Stimulated activated CD8-positive, alpha-beta memory T cell treated with anti-CD3 and anti-CD28 coated beads, Interleukin-7, amount 100 ng/mL, for 1 hour (primary cell): ENCODE measurements at places on chromosomes 16 and 17.
A peak's percentile ranks its signal among the peaks of the same experiment; 100 is the strongest.

DNA sequence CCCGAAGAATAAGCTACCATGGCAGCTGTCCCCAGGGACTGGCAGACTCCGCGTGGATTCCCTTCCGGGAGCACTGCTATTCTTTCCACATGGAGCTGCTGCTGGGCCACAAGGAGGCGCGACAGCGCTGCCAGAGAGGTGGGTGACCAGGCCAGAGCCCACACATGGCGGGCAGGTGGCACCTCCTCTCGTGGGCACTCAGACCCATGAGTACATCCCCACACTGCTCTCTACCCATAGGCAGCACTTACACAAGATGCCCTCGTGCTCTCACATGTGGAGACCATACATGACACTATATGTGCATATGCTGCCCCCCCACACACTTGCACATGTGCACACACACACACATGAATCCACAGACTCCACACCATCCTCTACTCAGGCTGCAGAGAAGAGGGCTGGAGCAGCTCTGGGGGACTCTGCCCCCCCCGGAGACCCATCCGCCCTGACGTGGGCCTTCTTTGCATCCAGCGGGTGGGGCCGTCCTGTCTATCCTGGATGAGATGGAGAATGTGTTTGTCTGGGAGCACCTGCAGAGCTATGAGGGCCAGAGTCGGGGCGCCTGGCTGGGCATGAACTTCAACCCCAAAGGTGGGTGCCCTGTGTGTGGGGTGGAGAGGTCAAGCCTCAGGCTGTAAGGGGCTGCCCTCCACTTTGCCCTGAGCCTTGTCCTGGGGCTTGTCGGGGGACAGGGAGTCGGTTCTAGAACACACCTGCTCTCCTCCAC, 62.9 kb downstream of the MRC2 start:
- no peak for DNase-seq

- no peak for DNase-seq
These were observed 40.8 kb downstream of the NUP88 start for GRCh38 chr17:5378566-5379207.

DNA sequence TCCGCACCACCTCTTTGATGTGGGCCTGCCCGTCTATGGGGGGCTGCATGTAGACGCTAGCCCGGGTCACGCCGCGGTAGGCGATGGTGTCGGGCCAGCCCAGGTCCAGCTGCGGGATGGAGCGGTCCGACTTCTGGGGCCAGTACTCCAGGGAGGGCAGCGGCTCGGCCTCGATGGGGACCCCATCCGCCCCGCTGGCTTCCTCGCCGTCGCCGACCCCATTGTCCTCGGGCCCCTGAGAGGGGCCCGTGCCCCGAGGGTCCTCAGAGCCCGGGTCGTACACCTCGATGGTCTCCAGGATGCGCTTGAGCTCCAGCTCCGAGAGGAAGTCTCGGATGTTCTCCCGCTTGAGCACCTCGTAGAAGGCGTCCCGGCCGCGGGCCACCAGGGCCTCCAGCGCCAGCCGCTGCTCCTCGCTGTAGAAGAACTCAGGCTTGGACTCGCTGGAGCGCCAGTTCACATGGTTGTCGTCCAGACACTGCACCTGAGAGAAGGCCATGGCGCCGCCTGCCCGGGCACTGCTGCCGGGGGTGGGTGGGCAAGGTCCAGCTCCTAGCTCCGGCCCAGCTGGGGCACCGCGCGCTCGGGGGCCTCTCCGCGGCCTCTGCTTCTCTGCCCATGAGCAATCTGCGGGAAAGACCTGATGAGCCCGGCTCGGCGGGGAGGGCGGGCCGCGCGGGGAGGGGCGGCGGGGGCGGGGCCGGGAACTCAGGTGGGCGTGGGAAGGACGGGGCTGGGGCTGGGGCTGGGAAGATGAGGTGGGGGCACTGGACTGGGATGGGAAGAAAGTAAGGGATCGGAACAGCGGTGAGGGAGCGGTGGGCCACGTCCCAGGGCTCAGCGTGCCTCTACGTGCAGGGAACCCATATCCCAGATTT, 782 bp downstream of the FAM83G start:
- peak; percentile 27 for DNase-seq

DNA sequence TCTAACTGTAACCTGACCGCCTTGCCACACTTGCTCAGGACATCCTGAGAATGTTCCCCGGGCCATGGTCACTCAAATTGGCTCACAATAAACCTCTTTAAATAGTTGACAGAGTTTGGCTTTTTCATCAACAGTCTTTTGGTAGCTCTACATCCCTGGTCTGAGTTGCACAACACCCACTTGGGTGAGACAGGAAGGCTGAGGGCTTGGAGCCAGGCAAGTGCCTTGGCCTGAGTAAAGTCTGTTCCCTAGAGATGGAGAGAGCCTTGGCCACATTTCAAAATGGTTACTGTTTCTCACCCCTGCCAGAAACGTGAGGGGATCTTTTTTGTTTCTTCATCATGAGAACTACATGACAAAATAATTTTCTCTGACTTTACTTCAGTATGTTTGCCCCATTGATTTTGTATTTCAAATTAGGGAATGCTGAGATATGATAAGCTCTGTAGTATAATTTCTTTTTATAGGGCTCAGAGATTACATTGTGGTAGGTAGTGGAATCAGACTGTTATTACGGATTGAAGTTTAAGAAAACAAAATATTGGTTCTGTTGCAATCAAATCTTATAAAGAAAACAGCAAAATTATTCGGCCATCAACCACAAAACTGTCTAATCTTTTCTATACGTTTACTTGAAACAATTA, 53.9 kb upstream of the NETO2 start:
- no peak for DNase-seq

- no peak for DNase-seq
These were observed 31.2 kb upstream of the CAPN15 start for GRCh38 chr16:496097-496886.

DNA sequence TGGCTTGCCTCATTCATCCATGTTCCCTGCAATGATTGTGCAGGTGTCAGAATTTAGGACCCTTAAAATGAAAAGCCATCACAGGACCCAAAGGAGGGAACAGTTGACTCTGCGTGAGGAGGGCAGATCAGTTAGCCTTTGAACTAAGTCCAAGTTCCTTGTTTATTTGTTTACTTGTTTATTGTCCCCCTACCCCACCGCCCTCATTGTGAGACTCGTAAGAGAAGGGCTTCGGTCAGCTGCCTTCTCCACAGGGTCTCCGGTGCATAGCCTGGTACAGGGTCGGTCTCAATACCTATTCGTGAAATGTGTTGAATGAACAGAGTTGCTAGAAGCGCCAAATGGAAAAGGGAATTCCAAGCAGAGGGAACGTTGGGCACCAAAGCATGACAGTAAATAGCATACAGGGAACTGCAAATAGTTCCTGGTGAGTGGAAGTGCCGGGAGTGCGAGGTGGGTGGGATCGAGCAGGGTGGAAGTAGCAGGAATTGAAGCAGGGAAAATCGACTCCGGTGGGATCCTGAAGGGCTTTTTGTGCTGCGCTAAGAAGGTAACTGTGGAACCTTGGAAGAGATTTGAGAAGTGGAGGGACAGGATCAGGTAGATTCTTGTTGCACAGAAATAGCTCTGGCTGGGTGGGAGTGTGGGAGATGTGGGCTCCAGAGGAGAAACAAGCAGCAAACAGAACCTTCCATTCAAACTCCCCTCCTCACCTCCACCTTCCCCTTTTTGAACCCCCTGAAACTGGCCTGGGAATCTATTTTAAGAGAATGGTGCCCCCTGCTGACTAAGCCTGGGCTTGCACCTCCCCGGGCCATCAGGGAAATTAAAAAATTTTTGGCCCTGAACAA, 12.7 kb downstream of the SLC35B1 start:
- peak; percentile 59 for DNase-seq

- no peak for DNase-seq
These were observed 5.3 kb upstream of the SLC16A3 start for GRCh38 chr17:82223517-82223916.

- DNase-seq = no peak
These were observed 87.7 kb downstream of the CDYL2 start for GRCh38 chr16:80716564-80717139.

- no peak for DNase-seq
These were observed 64.2 kb downstream of the FTO start for GRCh38 chr16:53768167-53768566.

- DNase-seq = no peak
These were observed 37.0 kb upstream of the ARHGAP17 start for GRCh38 chr16:25052151-25052511.

DNA sequence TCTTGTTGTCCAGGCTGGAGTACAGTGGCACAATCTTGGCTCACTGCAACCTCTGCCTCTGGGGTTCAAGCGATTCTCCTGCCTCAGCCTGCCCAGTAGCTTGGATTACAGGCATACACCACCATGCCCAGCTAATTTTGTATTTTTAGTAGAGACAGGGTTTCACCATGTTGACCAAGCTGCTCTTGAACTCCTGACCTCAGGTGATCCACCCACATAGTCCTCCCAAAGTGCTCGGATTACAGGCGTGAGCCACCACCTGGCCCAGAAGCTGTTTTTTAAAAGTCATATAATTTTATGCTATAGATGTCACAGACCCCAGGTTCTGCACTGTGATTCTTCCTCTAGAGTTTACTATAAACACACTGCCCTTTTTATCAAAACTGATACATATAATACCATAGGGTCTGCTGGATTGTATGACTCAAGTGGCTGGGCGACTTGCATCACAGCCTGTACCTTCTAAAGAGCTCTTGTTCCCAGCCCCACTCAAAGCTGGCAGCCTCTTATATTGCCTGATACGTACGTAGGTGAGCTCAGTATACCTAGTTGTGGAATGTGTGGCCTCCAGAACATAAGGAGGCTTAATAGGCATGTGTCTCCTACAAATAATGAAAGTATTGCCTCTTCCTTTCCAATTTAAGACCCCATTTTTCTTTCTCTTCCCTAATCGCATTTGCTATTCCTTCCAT, 295.8 kb downstream of the ZFHX3 start:
- no peak for DNase-seq

DNA sequence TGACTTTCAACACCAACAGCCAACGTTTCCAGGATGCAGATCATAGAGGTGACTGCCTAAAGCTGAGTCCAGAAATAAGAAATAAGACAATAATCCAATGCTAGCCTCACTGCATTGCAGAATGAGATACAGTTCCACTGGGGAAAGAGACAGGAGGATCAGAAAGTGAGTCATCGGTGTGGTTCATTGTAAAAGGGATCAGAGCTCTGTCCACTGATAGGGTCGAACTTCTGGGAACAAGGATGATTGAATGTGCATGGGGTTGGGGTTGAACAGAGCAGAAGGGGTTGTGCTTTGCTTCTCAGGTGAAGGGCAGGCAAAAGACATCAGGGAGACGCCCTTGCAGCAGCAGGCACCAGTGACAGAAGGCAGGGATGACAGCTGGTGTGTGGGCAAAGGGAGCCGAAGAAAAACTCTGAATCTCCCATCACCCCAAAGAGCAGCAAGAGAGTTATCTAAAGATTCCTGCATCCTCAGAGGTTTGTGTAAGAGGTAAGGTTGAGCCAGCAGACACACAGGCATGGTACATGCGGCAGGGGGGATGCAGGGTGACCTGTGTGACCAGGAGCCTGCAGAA, 16.4 kb downstream of the CLEC10A start:
- DNase-seq = no peak
